ENCODE measurements at places on chromosomes 7 and 10.

DNA sequence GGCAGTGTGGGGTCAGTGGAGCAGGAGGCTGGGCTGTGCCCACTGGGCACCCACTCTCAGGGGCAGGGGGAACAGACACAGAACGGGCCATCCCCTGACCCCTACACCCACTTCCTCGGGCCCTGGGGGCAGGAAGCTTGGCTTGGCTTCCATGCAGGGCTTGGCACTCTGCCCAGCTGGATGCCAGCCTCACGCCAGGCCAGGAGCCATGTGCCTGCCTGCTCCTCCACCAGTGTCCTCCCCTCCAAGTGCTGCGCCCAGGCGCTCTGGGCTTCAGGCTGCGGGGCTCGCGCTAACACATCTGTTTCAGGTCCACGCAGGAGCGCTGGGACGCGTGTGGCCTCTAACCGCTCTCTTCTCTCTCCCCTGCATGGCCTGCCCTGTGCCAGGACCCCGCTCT is 12.7 kb downstream of the LDB3 start:
- no peak for DNase-seq

- no peak for DNase-seq
Measured at GRCh38 chr10:126101325-126101724, 205.0 kb downstream of the FANK1 start.

- no peak for DNase-seq
Measured at GRCh38 chr10:23413629-23414089, 25.2 kb upstream of the OTUD1 start.

- DNase-seq = no peak
Measured at GRCh38 chr10:125882596-125882995, 1.5 kb upstream of the DHX32 start.

GRCh38 chr7:25122373-25122772 is 2.7 kb downstream of the CYCS start:
- no peak for DNase-seq

DNA sequence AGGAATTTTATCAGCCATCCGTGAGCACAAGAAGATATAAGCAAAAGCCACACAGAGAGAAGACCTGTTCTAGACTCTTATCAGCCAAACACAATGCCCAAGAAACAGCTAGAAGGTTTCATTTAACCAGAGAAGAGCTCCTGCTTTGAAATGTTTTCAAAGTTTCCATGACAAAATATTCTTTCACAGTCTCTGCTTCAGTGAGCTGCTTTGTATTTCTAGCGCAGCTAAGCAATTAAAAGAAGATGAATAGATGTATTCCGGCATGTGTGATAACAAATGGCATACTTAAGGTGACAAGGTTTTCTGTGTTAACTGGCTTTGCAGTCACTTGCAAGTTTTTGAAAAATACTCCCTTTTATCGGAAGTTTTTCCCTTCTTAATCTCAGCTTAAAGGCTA is 78.9 kb upstream of the NXPH1 start:
- no peak for DNase-seq

DNA sequence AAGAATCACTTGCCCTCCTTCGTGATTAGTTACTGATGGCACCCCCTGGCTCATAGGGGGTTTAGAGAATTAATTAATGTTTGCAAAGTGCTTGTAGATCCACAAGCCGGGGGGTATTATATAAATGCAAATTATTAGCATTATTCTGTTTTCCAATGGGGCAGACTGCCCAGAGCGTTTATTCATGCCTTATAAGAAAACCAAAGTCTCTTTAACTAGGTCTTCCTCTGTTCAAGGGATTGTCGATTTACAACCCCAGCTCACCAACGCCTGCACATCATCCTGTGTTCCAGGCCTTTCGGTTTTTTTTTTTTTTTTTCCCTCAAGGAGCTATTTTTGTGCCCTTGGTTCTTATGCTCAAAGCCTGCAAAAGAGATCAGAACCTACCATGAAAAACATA is 630.7 kb downstream of the PARD3 start:
- DNase-seq = no peak

- DNase-seq = no peak
Measured at GRCh38 chr7:114150689-114151088, 231.9 kb upstream of the PPP1R3A start.

- no peak for DNase-seq
Measured at GRCh38 chr7:68401313-68401712, 1197.0 kb upstream of the AUTS2 start.

GRCh38 chr7:157905651-157906461 is 569.1 kb downstream of the DNAJB6 start:
- no peak for DNase-seq

- no peak for DNase-seq
Measured at GRCh38 chr7:142488036-142488633, 230.3 kb upstream of the PRSS58 start.

DNA sequence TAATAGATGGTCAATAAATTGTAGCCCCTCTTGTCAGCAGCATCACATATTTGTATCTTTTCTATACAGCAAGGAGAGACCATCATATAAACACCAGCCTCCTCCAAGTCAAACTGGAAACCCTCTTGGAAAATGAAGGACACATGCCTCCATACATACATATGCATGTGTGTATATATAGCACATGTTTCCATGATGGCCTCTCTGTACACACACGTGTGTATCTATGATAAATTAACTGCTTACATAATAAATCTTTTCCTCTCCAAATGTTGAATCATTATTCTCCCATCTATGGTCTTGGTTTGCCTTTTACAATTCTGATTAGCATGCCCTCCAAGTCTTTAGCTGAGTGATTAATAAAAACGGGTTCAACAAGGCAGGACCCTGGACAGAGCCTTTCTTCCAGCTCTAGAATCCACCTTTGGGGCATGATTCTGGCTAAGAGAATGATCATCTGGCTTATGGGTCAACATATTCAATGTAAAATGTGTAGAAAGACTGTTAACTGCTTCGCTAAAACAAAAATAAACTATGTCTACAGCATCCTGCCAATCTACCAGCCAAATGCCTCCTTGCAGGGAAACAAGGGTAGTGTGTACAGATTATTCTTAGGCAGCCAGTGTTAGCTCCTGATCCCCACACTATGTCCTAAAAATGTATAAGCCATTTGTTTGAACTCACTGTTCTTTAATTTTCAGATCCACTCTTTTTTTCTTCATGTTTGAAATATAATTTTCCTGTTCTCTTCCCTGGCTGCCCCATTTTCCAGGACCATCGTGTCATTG is 70.0 kb downstream of the CRTAC1 start:
- DNase-seq = no peak

DNA sequence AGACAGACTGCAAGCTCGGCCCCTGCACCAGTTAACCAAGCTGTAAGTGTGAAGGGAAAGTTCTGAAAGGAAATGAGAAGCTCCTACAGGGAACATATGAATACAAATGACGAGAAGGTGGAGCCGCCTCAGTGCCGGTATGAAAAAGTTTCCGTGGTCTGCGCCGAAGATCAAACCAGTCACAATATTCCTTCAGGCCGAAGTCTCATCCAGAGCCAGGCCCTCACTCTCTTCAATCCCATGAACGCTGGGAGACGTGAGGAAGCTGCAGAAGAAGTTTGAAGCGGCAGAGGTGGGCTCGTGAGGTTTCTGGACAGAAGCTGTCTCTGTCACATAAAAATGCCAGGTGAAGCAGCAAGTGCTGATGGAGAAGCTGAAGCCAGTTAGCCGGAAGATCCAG is 71.9 kb downstream of the CFAP46 start:
- DNase-seq = no peak

- DNase-seq = no peak
Measured at GRCh38 chr10:31939797-31940708, 11.4 kb upstream of the ARHGAP12 start.

Measured in stimulated activated CD8-positive, alpha-beta memory T cell treated with anti-CD3 and anti-CD28 coated beads, Interleukin-15, amount 100 ng/mL, for 24 hours (primary cell).